ENCODE measurements at places on chromosomes 5 and 9. TPM values are rescaled to one million over a fixed set of nuclear protein-coding genes. Genes with fewer than 3 reads are reported as not detected.

- DNase-seq: no peak
- no peak overlapping the region for H3K27ac ChIP-seq
- no peaks in the 10 kb centered on the region for H3K36me3 ChIP-seq
- no peak overlapping the region for H3K4me3 ChIP-seq
- no peaks in the 10 kb centered on the region for H3K4me1 ChIP-seq
Measured at GRCh38 chr5:128903550-128903949, 61.7 kb upstream of the SLC27A6 start.

Gene GPR21
- 5.7 TPM for total RNA-seq

Gene OR1J2
- total RNA-seq: not detected

Gene CATSPER3
- total RNA-seq: not detected

DNA sequence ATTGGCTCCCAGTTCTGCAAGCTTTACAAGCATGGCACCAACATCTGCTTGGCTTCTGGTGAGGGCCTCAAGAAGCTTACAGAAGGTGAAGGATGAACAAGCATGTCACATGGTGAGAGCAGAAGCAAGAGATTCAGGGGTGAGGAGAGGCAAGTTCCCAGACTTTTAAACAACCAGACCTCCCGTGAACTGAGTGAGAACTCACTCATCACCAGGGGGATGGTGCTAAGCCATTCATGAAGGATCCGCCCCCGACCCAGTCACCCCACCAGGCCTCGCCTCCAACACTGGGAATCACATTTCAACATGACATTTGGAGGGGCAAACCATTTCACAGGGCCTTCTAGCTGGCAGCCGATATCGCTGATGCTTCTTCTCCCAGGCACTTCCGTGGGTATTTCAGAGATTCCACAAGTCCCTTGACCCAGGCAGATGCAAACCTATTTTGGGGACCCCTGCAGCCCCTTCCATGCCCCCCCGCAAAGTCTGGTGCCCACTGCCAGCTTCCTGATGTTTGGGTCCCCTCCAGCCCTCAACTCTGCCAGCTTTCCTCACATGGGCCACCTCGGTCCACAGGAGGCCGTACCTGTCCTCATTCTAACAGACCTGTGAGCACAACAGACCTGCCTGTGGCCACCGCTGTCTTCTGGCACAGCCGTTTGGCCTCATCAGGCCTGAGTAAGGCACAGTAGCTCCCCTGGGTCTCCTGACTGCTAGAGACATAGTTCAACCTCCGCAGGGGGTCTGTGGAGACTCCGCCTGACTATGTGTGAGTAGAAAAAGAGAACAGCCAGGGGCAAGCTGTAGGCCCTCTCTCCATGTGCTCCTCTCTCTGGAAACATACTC lies 60.7 kb upstream of the ANGPTL2 start:
- H3K36me3 ChIP-seq: no peaks in the 10 kb centered on the region
- no peak overlapping the region for H3K4me3 ChIP-seq
- H3K27me3 ChIP-seq: no peaks in the 10 kb centered on the region
- no peak for DNase-seq

Gene TRIP13
- not detected for total RNA-seq

GRCh38 chr5:56298336-56299090 lies 65.4 kb upstream of the ANKRD55 start:
- H3K36me3 ChIP-seq: no peaks in the 10 kb centered on the region
- H3K27me3 ChIP-seq: no peaks in the 10 kb centered on the region
